ENCODE measurements at places on chromosomes 1 and 21. TPM values are rescaled to one million over a fixed set of nuclear protein-coding genes. Genes with fewer than 3 reads are reported as not detected.

GRCh38 chr1:64019818-64020217 is 183.6 kb upstream of the UBE2U start:
- no peak for DNase-seq

DNA sequence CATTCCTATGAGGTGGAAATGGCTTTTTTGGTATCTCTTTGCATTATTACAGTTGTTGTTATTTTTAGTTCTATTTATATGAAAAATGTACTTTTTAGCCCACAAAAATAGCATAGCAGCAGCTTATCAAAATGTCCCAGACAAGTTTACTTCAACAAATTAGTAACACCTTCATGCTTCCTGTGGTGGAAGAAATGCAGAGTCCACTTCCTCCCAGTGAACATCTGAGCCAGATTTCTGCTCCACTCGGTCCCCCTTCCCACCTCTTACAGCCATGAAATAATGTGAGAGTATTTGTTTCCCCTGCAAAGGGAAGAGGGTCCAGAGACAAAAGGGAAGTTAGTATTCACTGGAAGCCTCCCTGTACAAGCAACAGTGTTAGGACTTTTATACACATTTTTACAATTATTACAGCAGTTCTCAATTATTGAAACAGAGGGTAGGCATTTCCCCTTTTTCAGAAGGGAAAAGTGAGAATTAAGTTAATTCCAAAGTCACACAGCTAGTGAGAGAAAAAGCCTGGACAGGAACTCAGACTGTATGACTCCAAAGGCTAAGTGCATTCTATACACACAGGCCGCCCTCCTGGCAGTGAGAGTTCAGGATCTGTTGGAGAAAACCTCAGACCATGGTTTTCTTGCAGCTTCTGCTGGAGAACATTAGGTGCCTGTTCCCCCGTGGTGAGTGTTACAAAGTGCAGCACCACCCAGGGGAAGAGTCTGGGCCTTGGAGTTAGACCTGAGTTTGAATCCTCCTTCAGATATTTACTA is 126.5 kb downstream of the PBX1 start:
- DNase-seq: no peak

DNA sequence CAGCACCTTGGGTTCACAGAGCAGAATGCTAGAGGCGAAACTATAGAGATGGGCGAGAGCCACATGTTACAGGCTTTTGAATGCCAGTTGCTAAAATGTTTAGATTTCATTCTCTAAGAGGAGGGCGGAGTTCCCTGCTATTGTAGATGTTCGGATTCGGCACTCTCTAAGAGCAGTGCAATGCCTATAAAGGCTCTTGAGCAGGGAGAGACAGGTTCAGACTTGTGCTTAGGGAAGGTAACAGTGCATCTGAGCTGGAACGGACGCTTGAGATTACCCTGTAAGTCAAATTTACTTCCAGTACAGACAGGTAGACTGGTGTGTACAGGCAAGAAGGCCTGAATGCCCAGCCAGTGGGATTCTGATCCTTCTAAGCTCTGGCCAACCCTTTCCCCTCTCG is 15.3 kb downstream of the LURAP1 start:
- DNase-seq: no peak

Gene NEGR1
- total RNA-seq: 29.9 TPM

DNA sequence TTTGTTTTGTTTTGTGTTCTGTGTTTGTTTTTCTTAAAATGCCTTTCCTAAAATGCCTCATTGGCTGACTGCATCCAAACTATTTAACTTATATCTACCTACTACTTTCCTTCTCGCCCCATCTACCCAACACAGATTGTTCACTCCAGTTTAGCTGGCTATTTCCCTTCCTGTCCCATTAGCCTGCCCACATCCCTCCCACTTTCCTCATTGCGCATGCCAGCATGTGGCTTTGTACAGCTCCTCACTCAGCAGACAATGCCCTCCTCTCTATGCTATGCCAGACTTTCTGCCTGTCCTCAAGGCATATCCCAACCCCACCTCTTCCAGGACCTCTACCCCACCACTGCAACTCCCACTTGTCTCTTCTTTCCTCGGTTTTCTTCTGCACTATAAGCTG is 94.7 kb upstream of the C1orf21 start:
- DNase-seq: no peak

DNA sequence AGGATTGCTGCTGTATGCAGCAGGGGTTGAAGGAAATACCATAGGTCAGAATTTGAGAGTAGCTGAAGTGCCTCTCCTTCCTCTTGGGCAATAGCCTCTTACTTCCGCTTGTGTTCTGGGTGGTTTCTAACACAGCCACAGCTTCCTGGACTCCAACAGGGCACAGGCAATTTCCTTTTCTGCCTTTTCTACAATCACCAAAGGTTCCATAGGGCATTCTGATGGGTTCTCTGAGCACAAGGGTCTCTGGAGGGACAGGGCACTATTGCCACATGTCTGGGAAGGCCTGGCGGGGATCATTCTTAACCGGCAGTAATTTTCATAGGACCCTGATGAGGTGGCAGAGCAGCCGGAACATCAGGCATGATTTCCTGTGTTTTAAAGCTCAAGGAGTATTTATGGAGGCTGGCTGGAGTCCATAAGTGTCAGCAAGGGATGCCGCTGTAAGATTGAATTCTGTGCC is 5.5 kb upstream of the AGTRAP start:
- no peak for DNase-seq

Gene APOBEC4
- total RNA-seq: not detected

Gene FAAH
- total RNA-seq: 28.9 TPM

Gene ZNF648
- total RNA-seq: not detected

Gene GBP4
- 95.2 TPM for total RNA-seq

GRCh38 chr1:244330318-244330625 is 121.4 kb downstream of the ADSS2 start:
- DNase-seq: no peak

GRCh38 chr1:230681599-230681998 is 32.3 kb downstream of the AGT start:
- DNase-seq: no peak

DNA sequence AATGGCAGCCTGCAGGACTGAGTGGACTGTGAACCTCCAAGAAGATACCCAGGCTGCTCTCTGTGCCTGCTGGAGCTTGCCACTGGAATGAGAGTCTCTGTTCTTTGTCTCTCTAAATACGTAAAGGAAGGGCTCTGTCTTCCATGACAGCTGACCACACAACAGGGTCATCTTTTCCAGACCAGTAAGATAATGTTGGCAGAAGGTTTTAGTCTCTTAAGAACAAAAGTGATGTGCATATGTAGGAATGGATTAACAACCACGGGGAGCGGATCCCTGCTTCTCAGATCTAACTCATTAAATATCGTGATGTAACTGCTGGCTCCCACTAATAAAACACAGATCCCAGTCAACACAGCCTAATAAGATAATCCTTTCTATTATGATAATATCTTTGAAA is 67.5 kb downstream of the MAP10 start:
- no peak for DNase-seq

- DNase-seq: no peak
Observed at GRCh38 chr1:10975567-10976326, 36.7 kb upstream of the TARDBP start.

GRCh38 chr1:85062425-85063026 is 14.2 kb upstream of the MCOLN3 start:
- no peak for DNase-seq

- DNase-seq: no peak
Observed at GRCh38 chr1:213385806-213386324, 334.8 kb downstream of the RPS6KC1 start.

- no peak for DNase-seq
Observed at GRCh38 chr1:55650444-55650843, 435.3 kb upstream of the USP24 start.

Gene LINGO4
- total RNA-seq: 0.19 TPM

DNA sequence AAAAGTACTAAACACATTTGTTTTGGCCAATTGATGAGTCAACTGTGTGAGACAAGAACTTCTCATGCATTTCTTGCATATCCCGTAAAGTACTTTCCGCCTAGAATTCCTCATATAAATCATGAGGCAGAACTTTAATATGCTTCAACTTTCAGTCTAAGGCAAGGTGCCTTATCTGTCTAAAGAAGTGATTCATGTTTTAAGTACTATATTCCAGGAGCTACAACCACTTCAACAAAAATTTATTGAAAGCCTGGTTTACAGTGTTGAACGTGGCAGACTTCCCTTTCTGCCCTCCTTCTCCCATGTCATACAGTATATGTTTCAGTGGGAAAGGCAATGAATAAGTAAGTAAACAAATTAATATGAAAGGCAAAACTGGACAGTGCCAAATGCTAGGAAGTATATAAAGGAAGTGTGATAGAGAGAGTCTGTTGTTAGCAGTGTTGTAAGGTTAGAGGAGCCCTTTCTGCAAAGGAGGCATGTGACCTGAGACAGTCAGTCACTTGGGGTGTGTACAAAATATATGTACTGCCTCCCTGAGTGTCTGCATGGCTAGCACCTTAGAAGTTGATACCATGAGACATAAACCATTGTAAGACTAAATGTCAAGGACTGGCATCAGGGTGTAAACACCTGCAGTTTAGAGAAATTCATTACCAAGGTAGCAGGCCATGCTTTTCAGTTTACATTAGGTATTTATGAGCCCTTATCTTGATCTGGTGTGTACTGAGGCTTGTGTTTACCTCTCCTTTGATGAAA is 362.2 kb downstream of the SRGAP2C start:
- no peak for DNase-seq

DNA sequence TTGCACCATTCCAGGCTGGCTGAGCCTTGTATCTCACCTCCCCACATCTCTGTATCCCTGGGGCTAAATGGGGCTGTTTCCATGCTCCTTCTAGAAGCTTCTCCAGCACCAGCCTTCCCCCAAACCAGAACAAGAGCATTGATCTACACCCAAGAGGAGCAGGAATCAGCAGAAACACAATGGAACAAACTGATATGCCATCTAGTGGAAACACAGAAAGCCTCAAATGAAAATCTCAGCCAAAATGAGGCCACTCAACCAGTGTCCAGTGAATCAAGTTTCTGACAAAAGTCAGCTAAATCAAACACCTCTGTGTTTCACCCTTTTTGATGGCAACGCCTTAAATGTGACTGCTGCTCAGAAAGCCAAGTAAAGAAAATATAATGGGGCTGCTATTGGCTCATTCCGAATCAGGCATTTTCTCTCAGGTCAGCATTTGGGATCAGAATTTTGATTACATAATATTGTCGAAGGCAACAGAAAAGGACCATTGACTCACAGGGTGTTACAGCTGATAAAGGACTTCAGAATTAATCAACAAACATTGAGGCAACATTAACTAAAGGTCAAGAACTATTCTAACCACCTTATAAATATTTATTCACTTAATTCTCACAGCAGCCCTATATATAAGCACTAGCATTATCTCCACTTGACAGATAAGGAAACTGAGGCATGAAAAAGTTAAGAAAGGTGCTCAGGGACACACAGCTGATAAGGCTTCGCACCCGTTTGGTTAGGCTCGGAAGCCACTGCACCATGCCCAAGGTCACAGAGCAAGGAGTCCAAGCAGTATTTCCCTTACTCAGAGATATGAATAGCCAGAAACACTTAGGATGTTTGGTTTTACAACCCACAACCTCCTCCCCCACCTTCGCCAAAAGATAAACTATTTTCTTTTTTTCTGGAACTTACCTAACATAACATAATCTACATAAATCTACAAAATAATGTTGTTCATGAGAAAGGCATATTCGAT is 85.8 kb upstream of the KCNJ15 start:
- DNase-seq: no peak

DNA sequence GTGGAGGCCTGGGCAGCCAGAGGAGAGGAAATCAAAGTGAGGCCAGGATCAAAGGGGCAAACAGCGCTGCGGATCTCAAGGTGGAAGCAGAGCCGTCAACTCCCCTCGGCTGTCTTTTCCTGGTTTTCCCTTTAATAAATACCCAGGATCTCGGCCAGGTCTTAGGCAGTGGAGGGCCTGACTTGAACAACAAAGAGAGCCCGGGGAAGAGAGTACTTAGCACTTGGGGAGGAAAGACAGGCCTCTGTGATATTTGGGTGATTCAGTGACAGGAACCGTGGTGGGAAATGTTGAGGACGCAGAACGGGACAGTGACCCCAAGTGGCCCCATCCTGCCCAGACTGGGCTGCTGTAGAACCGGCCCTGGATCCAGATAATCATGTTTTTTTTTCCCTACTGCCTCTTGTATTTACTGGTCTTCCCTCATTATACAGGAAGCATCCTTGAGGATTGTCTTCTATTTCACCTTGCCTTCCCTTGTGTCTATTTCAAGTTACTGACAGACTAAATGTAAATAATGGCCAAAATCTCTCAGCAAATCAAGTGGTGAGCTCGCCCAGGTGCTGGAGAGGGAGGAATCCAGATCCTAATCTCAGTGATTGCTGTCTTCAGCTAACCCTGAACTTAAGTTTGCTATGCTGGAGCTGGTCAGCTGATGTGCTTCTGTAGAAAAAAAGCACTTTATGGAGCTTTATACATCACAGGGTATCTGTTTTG is 2.8 kb upstream of the MIXL1 start:
- no peak for DNase-seq

Gene LIPI
- total RNA-seq: not detected

GRCh38 chr1:165376811-165377311 is 20.3 kb upstream of the LMX1A start:
- DNase-seq: no peak

Gene PDE9A
- total RNA-seq: 6.1 TPM

DNA sequence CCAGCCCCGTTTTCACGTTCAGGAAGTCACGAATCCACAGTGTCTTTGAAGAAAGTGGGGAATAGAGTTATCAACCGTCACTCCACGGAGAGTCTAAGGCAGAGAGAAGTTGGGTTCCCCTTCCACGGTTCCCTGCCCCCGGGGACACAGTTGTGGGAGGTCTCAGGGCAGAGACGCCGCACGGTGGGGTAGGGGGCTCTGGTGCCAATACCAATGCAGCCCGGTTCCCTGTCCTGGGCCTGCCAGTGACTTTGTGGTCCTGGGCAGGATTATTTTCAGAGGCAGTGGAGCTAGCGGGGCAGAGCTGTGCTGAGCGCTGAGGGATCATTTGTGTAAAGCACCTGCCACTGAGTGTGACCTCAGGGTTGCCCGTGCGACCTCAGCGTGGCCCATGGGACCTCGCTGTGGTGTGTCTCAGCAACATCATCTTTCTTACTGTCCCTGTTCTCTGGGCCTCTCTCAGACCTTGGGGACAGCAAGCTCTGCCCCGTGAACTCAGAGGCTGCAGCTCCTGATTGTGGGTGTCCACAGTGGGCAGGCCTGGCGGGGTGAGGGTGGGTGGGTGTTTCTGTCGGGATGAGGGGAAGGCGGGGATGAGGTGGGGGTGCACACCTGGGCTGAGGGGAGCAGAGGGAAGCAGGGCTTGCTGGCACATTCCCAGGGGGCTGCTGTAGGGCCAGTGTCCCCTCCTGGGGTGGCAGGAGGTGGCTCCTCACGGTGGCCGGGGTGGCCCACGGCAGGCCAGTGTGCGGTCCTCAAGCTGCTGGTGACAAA is 65.2 kb downstream of the AGPAT3 start:
- DNase-seq: no peak

Data from omental fat pad (tissue), 4 donors.